ENCODE measurements at places on chromosomes 1 and 21.

DNA sequence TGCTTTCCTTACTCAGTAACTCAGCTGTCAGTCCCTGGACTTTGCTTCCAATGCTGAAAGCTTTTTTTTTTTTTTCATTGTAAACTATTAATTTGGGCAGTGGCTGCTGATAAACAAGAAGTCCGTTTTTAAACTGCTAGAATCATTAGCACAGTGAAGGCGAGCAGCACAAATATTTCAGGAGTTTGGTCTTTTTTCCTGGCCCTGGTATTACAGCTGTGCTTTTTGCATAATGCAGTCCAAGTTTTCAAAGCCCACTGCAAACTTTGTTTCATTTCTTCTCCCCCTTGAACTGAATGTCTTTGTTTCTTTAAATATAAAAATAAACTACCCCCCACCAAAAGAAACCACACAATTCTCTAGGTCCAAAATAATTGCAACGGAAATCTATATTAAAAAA, 6.6 kb downstream of the GLIS1 start:
- no peak for DNase-seq

DNA sequence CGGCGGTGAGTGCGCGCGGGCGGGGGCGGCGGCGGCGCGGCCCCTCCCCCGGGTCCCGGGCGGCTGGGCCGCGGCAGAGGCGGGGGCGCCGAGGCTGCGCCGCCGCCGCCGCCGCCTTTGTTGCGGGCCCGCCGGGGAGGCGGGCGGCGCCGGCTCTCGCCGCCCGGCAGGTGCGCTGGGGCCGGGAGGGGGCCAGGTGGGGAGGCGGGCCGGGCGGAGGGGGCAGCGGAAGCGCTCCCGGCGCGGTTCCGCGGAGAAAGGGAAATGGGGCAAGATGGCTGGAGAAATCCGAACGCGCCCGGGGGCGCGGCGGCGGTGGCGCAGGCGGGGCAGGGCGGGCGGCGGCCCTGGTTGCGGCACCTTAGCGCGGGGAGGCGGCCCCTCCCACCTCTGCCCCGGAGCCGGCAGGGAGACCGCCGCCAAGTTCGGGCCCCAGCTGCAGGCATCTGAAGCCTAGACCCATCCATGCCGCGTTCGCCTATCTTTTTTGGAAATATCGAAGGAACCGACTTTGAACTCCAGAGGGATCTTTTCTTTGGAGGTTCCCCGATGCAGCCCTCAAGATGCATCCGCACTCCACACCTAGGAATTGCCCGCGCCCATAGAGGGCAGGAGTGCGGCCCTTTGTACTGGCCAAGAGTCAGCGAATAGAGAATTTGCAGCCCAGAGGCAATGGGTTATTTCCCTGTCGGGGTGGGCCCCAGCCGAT, 479 bp downstream of the POGK start:
- peak; percentile 68 for DNase-seq

DNA sequence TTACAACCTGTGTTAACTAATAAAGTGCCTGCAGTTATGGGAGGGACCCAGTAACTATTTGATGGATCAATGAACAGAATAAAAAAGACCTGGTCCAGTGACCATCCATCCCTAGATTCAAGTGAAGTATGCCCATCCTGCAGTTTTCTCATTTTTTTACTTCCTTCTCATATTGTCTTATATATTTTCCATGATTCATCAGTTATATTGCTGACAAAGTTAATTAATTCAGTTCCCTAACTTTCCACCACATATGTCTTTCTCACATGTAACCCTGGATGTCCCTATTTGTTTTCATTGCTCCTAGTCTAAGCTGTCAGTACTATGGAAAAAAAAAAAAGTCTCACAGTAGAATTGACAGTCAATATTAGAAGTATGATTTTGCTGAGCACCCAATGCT, 64.3 kb downstream of the ITGB3BP start:
- no peak for DNase-seq

DNA sequence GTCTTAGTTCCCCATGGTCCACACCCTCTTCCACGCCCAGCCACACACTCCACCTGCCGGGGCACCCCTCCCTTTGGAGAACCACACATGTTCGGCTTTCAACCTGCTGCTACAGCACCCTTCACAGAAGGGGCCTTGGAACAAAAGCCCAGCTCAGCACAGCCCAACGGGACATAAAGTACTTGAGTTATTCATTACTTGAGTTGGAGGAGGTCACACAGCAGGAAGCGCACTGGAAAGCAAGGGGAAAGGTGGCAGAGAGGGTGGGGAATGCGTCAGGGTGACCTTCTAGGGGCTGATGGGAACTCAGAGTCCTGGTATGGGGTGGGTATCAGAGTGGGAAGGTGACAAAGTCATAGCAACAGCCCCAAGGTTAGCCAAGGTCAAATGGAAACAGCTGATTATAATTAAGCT, 3.0 kb upstream of the ATP1B1 start:
- no peak for DNase-seq

GRCh38 chr1:58104960-58105359, 441.6 kb downstream of the OMA1 start:
- DNase-seq = no peak

DNA sequence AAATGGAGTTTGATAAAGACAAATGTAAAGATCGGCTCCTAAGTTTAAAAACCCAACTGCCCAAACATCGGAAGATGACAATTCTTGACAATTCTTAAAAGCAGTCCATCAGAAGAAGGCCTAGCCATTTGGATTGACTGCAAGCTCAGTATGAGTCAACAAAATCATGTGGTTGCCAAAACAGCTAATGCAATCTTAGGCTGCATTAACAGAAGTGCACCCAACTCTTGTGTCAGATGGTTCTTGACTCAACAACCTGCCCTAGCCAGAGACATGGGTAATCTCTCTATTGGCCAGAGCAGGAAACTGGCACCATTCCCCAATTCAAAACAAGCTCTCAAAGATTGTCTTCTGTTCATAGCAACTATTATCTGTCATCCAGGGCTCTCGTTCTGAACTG, 9.9 kb upstream of the NCF2 start:
- no peak for DNase-seq

DNA sequence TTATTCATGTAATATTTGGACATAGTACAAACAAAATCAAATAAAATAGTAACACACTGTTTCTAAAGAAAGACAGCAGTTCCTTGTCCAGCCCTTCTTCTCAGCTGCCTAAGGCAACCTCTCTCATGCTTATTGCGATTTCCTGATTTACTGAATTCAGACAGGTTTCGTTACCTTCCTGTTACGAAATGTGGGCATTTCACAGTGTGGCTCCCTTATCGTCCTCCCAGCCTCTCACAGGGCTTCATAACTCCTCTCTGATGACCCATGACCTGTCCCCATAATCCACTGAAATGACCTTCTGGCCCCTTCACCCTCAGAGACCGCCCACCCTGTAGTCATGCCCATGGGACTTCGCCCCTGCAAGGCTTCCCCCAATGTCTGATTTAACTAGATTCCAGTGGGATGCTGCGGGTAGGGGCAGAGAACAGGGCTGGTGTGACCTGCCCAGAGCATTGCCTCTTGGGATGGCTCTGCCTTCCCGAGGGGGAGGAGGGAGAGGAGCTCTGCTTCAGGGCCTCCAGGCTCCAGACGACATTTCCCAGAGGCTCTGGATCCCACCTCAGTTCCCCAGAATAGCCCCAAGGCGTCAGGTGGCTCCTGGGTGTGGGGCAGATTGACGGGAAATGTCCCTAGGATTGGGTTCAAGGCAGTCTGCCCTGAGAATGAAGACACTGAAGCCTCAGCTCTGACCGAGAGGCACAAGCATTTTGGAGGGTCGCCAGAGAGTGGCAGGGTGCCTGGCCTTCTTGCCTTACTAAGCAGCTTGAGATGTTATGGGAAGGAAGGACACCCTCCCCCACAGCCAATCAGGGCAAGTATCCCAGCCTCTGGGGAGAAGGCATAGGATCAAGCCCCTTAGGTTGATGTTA, 20.6 kb downstream of the PADI2 start:
- DNase-seq = no peak

DNA sequence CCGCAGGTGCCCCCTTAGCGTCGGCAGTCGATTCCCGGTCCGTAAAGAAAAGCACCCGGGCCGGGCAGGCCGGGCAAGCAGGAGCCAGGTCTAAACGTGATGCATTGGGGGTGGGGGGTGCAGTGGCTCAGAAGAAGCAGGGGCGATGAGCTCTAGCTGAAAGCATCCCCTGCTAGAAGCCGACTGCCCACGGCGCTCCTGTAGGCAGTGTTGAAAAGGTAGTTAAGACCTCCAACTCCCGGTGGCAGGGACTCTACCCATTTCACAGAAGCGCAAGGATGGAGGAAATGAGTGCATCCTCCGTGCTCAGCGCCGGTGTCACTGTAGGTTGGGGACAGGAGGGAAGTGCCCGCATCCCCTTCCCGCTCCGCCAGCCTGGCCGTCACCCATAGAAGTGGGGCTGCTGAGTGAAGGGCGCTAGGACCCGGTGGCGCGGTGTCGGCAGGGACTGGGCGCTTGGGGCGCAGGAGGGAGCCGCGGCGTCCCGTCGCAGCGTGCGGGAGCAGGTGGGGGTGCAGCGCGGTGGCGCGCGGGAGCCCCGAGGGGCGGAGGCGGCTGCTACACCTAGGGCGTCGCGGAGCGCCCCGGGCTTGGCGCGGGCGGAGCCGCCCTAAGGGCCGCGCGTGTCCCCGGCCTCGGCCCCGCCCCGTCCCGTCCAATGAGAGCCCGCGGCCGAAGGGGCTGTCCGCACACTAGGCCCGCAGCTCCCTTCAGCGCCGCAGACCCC, at the start of gene WNT2B:
TSS of gene WNT2B (plus strand) at position 688 of the 727 bp plus-strand sequence. CDS start 298 bp downstream, outside the sequence.
- DNase-seq = no peak

GRCh38 chr1:235648954-235649367, 623 bp downstream of the GNG4 start:
- DNase-seq = no peak

DNA sequence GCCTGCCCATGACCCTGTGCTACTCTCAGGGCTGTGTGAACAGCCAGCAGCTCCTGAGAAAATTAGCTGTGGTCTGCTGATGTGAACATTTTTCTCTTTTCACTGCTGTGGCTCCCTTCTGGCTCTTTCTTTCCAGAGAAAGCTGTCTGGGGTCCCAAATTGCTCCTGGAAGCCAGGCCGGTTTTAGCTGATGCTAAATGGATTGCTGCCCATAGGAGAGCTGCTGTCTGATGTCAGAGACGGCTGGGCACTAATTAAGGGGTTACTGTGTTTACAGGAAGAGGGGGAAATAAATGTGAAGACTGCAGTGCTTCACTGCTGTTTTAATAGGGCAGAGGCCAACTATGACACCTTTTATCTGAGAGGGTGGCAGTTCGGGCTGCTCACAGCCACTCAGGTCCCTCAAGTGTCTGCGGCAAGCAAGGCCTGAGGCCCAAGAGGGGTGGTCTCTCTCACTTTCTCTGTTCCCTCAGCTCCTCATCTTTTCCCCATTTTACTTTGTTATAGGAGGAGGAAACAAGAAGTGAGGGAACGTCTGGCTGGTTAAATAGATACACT, 106.0 kb upstream of the GNG12 start:
- DNase-seq = no peak

GRCh38 chr1:13819642-13820041, 119.7 kb downstream of the PRDM2 start:
- DNase-seq = peak; percentile 27

GRCh38 chr1:225514671-225515081, 86.8 kb upstream of the LBR start:
- DNase-seq = no peak

DNA sequence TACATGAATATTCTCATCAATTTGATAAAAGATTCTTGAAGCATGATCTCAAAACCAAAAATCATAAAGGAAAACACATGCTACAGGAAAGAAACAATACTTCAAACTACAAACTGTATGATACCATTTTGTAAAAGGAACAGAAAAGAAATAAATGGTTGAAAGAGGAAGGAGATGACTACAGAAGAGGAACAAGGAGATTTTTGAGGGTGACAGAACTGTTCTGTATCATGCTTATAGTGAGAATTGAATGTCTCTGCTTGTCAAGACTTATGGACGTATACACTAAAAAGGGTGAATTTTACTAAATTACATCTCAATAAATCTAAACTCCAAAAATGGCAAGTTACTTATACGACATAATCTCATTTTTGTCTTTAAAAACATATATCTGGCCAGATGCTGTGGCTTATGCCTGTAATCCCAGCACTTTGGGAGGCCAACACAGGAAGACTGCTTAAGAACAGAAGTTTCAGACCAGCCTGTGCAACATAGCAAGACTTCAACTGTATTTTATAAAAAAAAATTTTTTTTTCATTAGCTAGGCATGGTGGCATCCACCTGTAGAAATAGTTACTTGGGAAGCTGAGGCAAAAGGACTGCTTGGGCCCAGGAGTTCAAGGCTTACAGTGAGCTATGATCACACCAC, 125.4 kb downstream of the EIF4G3 start:
- no peak for DNase-seq

DNA sequence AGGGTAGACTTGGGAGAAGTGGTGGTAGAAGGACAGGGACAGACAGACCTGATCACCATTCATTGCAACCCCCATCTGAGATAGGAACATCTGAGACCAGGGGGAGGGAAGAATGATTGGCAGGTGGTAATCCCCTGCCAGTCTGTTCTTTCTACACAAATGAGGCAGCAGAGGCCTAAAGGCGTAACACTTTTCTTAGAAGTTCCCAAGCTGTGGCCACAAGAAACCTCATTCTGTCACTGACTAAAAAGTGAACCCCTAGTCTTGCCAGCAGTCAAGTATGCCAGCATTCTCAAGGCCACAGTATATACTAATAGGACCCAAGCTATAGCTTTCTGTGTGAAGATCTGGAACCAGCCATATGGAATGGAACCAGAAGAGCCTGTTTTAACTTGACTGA, 638.0 kb downstream of the KCNT2 start:
- DNase-seq = no peak

- no peak for DNase-seq
Observed at GRCh38 chr1:31744165-31744888, 19.8 kb downstream of the ADGRB2 start.

Measured in left lobe of liver (tissue), 2 donors.